Stimulated activated CD8-positive, alpha-beta memory T cell treated with anti-CD3 and anti-CD28 coated beads, Interleukin-7, amount 100 ng/mL, for 1 hour (primary cell): ENCODE measurements at places on chromosomes 2 and 18.

- no peak for DNase-seq
Measured at GRCh38 chr2:39525636-39526412, 88.7 kb upstream of the MAP4K3 start.

GRCh38 chr2:23943666-23944065 is 3.4 kb downstream of the UBXN2A start:
- no peak for DNase-seq

- DNase-seq = no peak
Measured at GRCh38 chr2:233798335-233799086, 20.4 kb downstream of the MROH2A start.

DNA sequence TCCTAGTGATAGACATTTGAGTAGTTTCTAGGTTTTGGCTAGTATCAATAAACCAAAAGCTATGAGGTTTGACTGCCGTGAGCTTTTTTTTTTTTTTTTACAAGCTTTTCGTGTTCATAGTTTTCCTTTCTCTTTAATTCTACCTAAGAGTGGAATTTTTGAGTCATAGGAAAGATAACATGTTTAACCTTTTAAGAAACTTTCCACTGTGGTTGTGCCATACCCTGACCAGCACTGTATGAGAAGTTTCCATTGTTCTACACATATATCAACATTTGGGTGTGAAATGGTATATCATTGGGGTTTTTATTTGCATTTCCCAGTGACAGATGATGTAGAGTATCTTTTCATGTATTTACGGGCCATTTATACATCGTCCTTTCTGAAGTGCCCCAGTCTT is 31.7 kb downstream of the UBE2F start:
- DNase-seq = no peak

- no peak for DNase-seq
Measured at GRCh38 chr2:232937278-232937906, 67.3 kb downstream of the SNORC start.

DNA sequence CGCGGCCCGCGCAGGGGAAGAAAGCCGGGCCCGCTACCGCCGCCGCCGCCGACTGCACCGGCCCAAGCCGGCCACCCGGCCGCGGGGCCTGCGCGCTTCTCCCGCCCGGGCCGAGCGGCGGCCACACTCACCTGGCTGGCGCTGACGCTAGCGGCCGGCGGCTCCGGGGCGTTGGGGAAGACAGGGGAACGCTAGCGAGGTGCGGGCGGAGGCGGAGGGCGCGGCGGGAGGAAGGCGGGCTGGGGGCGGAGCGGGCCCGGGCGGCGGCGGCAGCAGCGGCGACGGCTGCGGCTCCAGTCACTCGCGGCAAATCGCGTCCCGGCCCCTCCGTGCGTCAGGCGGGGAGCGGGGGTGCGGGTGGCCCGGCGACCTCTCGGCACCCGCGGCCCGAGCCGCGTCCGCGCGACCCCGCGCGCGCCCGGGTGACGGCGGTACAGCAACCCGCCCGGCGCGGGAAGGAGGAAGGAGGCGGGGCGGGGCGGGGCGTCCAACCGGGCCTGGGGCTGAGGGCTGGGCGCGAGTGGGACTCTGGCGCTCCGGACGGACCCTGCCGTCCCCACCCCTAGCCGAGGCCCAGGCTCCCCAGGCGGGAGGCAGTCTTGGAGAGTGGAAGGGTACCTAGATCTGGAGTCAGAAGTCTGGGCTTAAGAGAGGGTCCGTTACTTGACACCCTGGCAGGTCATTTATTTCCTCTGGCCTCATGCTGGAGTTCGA is at the start of gene SESTD1:
Gene SESTD1 (minus strand): TSS at position 465 of the 714 bp plus-strand sequence. CDS start 72,991 bp downstream, outside the sequence.
- DNase-seq = no peak

- no peak for DNase-seq
Measured at GRCh38 chr2:101704816-101705578, 7.5 kb downstream of the MAP4K4 start.

DNA sequence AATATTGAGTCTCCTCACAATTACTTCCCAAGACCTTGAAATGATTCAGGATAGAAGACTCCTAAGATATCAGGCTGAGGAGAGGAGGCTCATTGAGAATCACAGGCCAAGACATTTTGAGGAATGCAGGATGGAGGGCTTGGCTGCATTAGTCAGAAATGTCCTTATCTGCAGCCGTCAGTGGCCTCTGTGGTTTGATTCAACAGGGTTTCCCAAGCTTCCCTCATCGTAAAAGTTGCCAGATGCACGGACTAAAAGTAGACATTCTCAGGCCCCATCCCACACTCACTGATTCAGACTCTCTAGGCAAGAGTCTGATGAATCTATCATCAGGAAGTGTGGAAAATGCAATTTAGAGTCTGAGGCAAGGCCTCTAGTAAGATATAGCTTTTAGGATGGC is 34.0 kb upstream of the TMEM178A start:
- DNase-seq = no peak

- DNase-seq = no peak
Measured at GRCh38 chr18:49273241-49273880, 187.1 kb downstream of the DYM start.

DNA sequence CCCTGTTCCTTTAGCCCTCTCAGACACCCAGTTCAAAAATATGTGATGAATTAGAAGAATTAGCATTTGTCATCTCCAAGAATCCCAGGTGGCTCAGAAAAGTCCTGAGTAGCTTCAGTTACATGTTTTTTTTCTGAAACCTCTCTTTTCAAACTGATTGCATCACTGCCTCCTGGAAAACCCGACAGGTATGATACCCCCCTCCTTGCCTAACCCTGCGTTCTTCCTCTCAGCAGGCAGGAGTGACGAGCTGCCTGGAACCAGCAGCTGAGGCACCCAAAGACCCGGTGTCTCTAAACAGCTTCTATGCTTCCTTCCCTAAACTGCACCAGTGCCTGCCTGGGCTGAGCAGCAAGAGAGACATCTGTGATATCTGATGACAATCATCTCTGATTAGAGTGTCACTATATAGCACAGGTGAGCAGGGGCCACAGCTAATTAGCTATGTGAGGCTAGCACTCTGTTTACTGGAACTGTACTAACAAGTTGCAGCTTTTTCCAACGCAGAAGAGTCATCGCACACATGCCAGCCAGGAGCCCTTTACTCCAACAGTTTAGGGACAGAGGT is 376.4 kb upstream of the ATP5MC3 start:
- DNase-seq = no peak

GRCh38 chr2:120860579-120860922 is 124.9 kb downstream of the GLI2 start:
- no peak for DNase-seq

- no peak for DNase-seq
Measured at GRCh38 chr18:62678847-62679485, 36.4 kb upstream of the PHLPP1 start.

- no peak for DNase-seq
Measured at GRCh38 chr2:6264198-6264597, 572.0 kb downstream of the SOX11 start.

GRCh38 chr2:10452956-10453904 is 5.1 kb upstream of the ODC1 start:
- no peak for DNase-seq

- no peak for DNase-seq
Measured at GRCh38 chr18:76493213-76494161, 1.6 kb downstream of the ZNF516 start.

GRCh38 chr2:29725610-29726009 is 195.8 kb downstream of the ALK start:
- DNase-seq = no peak

DNA sequence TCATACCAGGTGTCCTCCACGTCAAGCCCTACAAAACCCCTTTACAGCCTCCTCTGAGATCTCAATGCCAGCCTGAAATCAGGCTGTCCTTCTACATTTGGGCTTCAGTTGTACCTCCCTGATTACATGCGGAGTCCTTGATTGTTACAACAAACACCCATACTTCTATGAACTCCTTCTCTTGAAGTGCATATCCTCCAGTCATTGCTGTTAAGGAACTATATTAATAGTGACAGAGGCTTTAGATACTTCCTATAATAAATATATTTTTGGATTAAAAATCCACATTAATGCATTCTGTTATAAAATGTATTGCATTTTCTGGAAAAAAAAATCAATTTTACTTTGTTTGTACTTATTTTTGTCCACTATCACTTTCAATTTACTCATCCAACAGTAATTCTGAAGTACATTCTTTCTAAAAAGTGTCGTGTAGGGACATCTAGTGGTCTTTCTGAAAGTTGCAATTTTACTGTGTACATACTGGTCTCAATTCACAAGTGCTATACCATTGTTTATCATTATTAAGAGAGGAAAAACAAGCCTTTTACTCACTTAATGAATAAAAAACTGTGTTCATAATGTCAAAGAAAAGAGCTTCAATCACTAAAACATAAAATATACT is 316.4 kb downstream of the DSEL start:
- DNase-seq = no peak

- DNase-seq = no peak
Measured at GRCh38 chr18:51250006-51250405, 52.5 kb upstream of the MEX3C start.

DNA sequence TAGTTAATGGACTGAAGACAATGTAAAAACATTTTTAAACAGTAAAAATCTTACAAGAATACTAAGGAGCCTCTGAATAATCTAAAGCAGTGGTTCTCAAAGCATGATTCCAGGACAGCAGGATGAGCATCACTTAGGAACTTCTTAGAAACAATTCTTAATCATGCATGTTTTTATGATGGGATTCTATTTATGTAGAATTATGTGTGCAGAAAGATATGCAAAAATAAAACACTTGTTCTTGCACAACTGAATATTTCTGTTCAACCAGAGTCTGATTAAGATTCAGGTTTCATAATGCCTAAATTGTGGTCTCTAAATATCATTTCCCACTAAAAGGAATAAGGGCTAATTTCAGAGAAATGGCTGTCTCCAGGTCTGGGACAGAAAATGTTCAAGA is 69.2 kb upstream of the MTIF2 start:
- DNase-seq = no peak

DNA sequence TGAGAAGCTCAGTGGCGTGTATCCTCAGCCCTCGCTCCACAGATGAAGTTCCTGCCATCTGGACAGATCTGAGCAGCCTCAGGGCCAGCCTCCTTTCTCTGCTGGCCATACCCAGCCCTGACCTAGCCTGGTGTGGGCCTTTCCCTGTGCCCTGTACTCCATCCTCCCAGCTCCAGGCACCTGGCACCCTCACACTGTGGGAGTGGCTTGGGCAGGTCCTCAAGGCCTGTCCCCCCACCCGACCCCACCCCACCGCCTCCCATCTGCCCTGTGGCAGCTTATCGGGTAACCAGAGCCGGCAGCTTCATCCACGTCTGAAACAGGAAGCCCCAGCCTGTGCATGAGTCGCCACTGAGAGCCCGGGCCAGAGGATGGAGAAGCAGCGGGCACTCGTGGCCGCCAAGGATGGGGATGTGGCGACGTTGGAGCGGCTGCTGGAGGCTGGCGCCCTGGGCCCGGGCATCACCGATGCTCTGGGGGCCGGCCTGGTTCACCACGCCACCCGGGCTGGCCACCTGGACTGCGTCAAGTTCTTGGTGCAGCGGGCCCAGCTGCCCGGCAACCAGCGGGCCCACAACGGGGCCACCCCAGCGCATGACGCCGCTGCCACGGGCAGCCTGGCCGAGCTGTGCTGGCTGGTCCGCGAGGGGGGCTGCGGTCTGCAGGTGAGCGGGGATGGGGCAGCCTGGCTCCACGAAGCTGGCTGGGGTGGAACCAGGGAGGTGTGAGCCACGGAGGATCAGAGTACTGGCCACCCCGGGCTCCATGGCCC is at the start of gene ESPNL:
Gene ESPNL (plus strand): TSS at position 292 of the 772 bp plus-strand sequence. CDS start 80 bp downstream, at position 372.
- DNase-seq = no peak

- DNase-seq = no peak
Measured at GRCh38 chr2:164816046-164816445, 25.6 kb downstream of the COBLL1 start.

GRCh38 chr18:67467188-67467587 is 49.3 kb downstream of the DSEL start:
- no peak for DNase-seq

DNA sequence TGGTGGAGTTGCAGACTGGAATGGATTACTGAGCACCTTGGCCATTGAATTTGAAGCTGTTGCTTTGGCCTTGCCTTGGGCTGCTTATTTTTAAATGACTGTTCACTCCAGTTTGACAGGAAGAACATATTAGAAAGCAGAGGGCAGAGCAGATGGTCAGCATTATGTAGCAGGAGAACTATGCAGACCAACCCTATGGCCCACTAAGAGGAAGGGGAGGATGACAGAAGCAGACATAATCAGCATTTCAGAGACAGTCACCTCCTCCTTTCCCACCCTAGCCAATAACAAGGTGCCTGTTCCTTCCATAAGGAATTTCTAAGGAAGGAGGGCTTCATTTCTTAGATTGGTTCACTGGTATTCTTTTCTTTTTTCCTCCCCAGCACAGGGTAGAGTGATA is 2.4 kb downstream of the CHRNA1 start:
- no peak for DNase-seq

GRCh38 chr2:27772804-27773203 is 1.3 kb downstream of the MRPL33 start:
- DNase-seq = no peak

GRCh38 chr2:170237572-170238120 is 59.7 kb downstream of the MYO3B start:
- DNase-seq = no peak

DNA sequence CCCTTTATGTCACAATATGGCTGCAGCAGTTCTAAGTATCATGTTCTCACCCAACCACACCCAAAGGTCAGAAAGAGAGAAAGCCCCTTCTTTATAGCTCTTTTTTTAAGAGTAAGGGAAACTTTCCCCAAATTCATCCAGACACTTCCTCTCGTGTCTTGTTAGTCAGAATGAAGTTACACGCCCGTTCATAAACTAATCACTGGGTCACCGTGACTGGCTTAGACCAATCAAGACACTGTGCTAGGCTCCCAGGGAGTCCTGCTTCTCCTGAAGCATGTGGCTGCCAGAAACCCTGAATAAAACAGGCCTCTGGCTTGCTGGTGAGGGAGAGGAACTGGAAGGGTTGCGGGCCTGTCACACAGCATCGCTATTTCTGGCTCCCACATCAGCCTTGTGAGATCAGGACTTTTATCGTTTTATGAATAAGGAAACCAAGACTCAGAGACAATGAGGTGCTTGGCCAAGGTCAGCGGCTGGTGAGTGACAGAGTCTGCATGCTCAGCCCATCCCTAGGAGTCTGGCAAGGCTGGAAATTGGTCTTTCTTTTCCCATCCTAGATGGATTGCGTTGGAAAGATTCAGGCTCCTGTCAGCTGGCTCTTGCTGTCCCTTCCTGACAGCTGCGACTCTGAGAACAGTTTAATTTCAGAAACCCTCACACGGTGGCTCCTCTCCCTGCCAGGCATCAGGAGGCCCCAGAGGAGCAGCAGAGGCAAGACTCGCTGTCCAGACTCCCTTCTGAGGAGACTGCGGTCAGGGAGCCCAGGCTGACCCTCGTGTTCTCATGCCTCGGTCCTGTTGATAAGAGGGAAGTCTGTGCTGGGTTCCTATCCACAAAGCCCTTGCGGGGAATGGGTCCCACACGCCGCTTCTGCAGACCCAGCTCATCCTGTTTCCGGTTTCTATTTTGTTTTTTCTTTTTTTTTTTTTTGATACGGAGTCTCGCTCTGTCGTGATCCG is 104.5 kb upstream of the TAF1B start:
- no peak for DNase-seq

DNA sequence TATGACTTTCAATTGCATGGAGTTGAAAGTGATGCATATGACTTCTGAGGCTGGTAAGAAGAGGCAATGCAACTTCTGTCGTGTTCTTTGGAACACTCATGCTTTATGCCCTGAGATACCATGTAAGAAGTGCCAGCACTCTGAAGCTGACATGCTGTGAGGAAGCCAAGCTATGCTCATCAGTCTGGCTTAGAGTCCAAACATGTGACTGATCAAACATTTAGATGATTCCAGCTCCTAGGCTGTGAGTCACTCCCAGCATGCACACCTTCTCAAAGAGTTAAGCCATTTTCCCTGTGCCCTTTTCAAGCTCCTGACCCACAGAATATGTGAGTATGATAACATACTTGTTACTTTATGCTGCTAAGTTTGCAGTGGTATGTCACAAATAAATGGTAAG is 15.8 kb upstream of the VRK2 start:
- DNase-seq = no peak
